ENCODE measurements at places on chromosomes 11 and 22. TPM values are rescaled to one million over a fixed set of nuclear protein-coding genes. Genes with fewer than 3 reads are reported as not detected.

GRCh38 chr22:28229566-28230485, 310.8 kb upstream of the PITPNB start:
- no peak overlapping the region for H3K27ac ChIP-seq
- no peaks in the 10 kb centered on the region for H3K36me3 ChIP-seq
- no peak overlapping the region for H3K4me3 ChIP-seq
- no peak for DNase-seq

DNA sequence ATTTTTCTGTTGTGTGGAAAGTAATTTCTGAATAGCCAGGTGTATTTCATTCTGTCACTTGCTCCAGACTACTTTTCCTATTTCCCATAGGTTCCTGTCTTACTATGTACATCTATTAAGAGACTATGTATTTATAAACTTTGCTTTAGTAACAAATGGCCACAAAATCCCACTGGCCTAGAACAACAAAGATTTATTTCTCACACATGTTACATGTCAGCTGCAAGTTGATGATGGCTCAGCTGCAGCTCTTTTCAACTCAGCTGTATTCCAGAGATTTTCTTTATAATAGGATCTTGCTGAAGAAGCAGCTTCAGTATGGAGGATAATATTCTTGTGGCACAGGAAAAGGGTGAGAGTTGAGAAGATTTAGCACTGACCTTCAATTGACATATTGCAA, 539.6 kb upstream of the LRRC4C start:
- no peaks in the 10 kb centered on the region for H3K27me3 ChIP-seq
- H3K4me1 ChIP-seq = no peaks in the 10 kb centered on the region
- H3K27ac ChIP-seq = no peak overlapping the region
- H3K36me3 ChIP-seq = no peaks in the 10 kb centered on the region

The ASRGL1 gene
- total RNA-seq = 6.0 TPM

The TMEM86A gene
- total RNA-seq = 17.1 TPM

The MPPED2 gene
- not detected for total RNA-seq

DNA sequence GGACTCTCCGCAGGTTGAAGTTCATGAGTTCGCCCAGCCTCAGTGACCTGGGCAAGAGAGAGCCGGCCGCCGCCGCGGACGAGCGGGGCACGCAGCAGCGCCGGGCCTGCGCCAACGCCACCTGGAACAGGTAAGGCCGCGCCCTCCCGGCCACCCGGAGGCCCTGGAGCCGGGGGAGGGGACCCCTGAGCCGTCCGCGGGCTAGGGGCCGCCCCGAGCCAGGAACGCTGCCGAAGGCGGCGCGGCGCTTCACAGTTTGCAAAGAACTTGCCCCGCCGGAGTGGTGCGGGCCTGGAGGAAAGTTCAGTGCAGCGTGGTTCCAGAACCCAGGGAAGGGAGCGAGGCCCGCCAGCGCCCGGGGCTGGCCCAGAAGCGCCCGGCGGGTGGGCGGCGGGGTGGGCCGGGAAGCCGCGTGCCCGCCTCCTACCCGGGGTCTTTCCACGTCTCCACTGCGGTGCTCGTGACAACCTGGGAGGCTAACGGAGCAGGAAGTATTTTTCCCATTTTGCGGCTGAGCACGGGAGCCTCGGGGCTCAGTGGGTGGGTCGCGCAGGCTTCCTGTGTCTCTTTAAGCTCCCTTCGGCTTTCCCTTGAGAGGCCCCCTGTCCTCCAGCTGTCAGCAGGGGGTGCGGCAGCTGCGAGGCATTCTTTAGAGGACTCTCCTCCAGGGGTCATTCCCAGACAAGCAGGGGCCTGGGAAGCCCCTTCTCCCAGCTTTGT, 635 bp downstream of the PRR5 start:
- no peaks in the 10 kb centered on the region for H3K36me3 ChIP-seq
- DNase-seq = no peak
- H3K27me3 ChIP-seq = no peaks in the 10 kb centered on the region
- H3K4me3 ChIP-seq = peak overlapping the region; percentile 75
- peaks cover 38% of the 10 kb centered on the region for H3K4me1 ChIP-seq
- no peak overlapping the region for H3K27ac ChIP-seq

The HTATIP2 gene
- 67.6 TPM for total RNA-seq

The CRYBA4 gene
- total RNA-seq = not detected

- H3K36me3 ChIP-seq = no peaks in the 10 kb centered on the region
- no peaks in the 10 kb centered on the region for H3K27me3 ChIP-seq
- no peaks in the 10 kb centered on the region for H3K4me1 ChIP-seq
- no peak overlapping the region for H3K4me3 ChIP-seq
Observed at GRCh38 chr11:131975619-131976018, 605.2 kb downstream of the NTM start.

- DNase-seq = no peak
- peaks cover 16% of the 10 kb centered on the region for H3K36me3 ChIP-seq
- H3K4me1 ChIP-seq = no peaks in the 10 kb centered on the region
- H3K27ac ChIP-seq = no peak overlapping the region
- H3K4me3 ChIP-seq = no peak overlapping the region
- H3K27me3 ChIP-seq = no peaks in the 10 kb centered on the region
Observed at GRCh38 chr22:44154436-44154942, 26.2 kb upstream of the PARVG start.

DNA sequence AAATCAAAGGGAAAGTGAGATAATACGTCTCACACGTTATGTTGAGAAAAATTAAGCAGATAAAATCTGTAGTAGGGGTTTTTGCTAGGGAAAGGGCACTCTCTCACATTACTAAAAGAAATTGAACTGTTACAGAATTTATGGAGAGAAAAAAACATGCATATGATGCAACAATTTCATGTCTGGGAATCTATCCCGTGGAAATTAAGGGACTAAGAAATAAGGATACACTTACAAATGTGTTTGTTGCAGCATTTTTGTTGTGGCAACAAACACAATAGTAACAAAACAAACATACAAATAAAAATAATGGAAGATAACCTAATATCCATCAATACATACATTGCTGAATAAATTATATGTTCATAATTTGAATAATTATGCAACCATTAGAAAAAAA, 96.3 kb upstream of the ZBED5 start:
- H3K36me3 ChIP-seq = no peaks in the 10 kb centered on the region
- no peaks in the 10 kb centered on the region for H3K27me3 ChIP-seq
- no peaks in the 10 kb centered on the region for H3K4me1 ChIP-seq
- no peak overlapping the region for H3K27ac ChIP-seq
- H3K4me3 ChIP-seq = no peak overlapping the region

The ANGPTL5 gene
- total RNA-seq = 2.3 TPM

- peaks cover 14% of the 10 kb centered on the region for H3K36me3 ChIP-seq
- DNase-seq = no peak
- no peak within 1 kb of the TSS for H3K27ac ChIP-seq
- no peaks in the 10 kb centered on the region for H3K4me1 ChIP-seq
- H3K4me3 ChIP-seq = no peak within 1 kb of the TSS
- H3K27me3 ChIP-seq = no peaks in the 10 kb centered on the region
Observed at GRCh38 chr22:25199731-25200520, at the start of gene CRYBB3. CRYBB3 (plus strand) TSS chr22:25199858; CDS start chr22:25201397, 1,539 bp downstream.

- H3K4me3 ChIP-seq = no peak overlapping the region
- no peaks in the 10 kb centered on the region for H3K27me3 ChIP-seq
- no peaks in the 10 kb centered on the region for H3K36me3 ChIP-seq
Observed at GRCh38 chr11:1830322-1831223, 4.2 kb upstream of the SYT8 start.

- H3K4me3 ChIP-seq = no peak overlapping the region
- peaks cover 19% of the 10 kb centered on the region for H3K4me1 ChIP-seq
- H3K27ac ChIP-seq = no peak overlapping the region
- H3K36me3 ChIP-seq = no peaks in the 10 kb centered on the region
Observed at GRCh38 chr11:47983464-47984397, 3.4 kb downstream of the PTPRJ start.

The TMEM121B gene
- 1.5 TPM for total RNA-seq

GRCh38 chr11:102798012-102798746, at the start of gene MMP1:
MMP1 (minus strand) TSS chr11:102798160; CDS start chr11:102798092, 68 bp downstream.
- H3K27ac ChIP-seq = no peak within 1 kb of the TSS
- DNase-seq = no peak
- H3K27me3 ChIP-seq = no peaks in the 10 kb centered on the region
- H3K4me3 ChIP-seq = no peak within 1 kb of the TSS
- H3K36me3 ChIP-seq = no peaks in the 10 kb centered on the region
- H3K4me1 ChIP-seq = no peaks in the 10 kb centered on the region

The MUC15 gene
- total RNA-seq = 52.0 TPM

GRCh38 chr11:85756401-85757200, 54.3 kb downstream of the SYTL2 start:
- no peak overlapping the region for H3K4me3 ChIP-seq
- no peak overlapping the region for H3K27ac ChIP-seq
- H3K36me3 ChIP-seq = no peaks in the 10 kb centered on the region

- no peak overlapping the region for H3K27ac ChIP-seq
- no peaks in the 10 kb centered on the region for H3K27me3 ChIP-seq
- H3K4me3 ChIP-seq = no peak overlapping the region
- H3K4me1 ChIP-seq = peaks cover 4% of the 10 kb centered on the region
- no peaks in the 10 kb centered on the region for H3K36me3 ChIP-seq
- no peak for DNase-seq
Observed at GRCh38 chr11:100731471-100731870, 44.4 kb downstream of the ARHGAP42 start.

GRCh38 chr22:37239336-37240239, 4.5 kb downstream of the RAC2 start:
- H3K36me3 ChIP-seq = no peaks in the 10 kb centered on the region
- peaks cover 12% of the 10 kb centered on the region for H3K4me1 ChIP-seq
- H3K4me3 ChIP-seq = no peak overlapping the region
- DNase-seq = no peak
- H3K27ac ChIP-seq = no peak overlapping the region

DNA sequence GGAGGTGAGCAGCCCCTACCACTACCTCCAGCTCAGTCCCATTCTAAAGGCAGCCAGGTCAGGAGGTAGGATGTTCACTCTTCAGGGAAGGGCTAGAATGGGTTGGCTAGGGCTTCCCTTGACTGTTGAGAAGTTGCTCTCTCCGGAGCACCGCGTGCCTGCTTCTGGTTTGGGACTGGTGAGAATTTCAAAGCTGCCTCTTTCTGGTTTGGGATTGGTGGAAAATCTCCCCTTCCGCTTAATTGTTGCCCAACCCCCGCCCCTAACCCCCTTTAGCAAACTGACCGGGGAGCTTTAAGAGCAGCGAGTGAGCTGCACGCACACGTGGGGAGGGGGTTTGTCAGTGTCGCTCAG, 686 bp downstream of the USP2 start:
- H3K4me1 ChIP-seq = peaks cover 24% of the 10 kb centered on the region
- peak overlapping the region; percentile 44 for H3K4me3 ChIP-seq
- DNase-seq = no peak
- no peaks in the 10 kb centered on the region for H3K27me3 ChIP-seq
- no peaks in the 10 kb centered on the region for H3K36me3 ChIP-seq

The UPK3A gene
- total RNA-seq = not detected

DNA sequence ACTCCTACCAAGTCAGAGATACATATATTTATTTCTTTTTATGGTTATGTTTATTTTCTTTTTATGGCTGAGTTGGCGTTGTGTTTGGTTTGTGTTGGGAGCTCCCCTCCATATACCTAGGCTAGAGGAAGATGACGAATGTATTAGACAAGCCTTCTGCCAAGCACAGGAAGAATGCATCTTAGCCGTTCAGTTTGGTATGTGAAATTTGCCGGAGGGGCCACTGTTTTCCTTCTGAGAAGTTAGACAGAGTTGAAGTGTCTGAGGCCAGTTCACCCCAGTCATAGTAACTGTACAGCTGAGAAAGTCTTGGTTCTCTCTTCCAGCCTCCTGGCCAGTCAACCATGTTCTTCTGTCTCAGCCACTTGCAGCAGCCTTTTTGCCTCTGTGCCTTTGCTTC, 29.8 kb downstream of the TEAD1 start:
- no peaks in the 10 kb centered on the region for H3K27me3 ChIP-seq
- no peak for DNase-seq
- no peaks in the 10 kb centered on the region for H3K36me3 ChIP-seq
- no peak overlapping the region for H3K4me3 ChIP-seq
- peaks cover 31% of the 10 kb centered on the region for H3K4me1 ChIP-seq

The P2RY6 gene
- 0.89 TPM for total RNA-seq
